Activated CD4-positive, alpha-beta T cell treated with anti-CD3 and anti-CD28 coated beads for 24 hours (primary cell): ENCODE measurements at places on chromosomes 5 and 9.

GRCh38 chr9:98964911-98965336 is 21.2 kb downstream of the COL15A1 start:
- no peak for DNase-seq

- no peak for DNase-seq
Observed at GRCh38 chr5:174751154-174752000, 27.0 kb downstream of the MSX2 start.

- no peak for DNase-seq
Observed at GRCh38 chr5:60806591-60807243, 37.4 kb downstream of the ELOVL7 start.

GRCh38 chr9:72533322-72533721 is 11.9 kb downstream of the TMC1 start:
- no peak for DNase-seq

GRCh38 chr5:170584450-170585058 is 80.7 kb downstream of the KCNIP1 start:
- DNase-seq: no peak

DNA sequence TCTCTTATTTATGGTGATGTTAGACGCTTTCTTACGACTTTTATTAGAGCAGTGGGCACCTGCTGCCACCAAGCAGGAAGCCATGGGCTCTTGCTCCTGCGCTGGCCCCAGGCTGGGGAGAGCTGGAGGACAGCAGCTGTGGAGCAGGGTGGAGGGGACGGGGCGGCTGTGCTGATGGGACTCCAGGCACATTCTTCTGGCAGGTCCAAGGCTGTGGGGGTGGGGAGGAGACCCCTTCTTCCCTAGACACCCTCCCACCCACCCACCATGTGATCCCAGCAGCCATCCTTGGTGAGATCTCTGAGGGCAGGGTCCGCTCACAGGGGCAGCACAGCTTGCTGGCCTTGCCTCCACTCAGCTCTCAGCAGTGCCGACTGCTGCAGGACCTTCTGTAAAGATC is 192.6 kb upstream of the IRX4 start:
- DNase-seq: no peak

DNA sequence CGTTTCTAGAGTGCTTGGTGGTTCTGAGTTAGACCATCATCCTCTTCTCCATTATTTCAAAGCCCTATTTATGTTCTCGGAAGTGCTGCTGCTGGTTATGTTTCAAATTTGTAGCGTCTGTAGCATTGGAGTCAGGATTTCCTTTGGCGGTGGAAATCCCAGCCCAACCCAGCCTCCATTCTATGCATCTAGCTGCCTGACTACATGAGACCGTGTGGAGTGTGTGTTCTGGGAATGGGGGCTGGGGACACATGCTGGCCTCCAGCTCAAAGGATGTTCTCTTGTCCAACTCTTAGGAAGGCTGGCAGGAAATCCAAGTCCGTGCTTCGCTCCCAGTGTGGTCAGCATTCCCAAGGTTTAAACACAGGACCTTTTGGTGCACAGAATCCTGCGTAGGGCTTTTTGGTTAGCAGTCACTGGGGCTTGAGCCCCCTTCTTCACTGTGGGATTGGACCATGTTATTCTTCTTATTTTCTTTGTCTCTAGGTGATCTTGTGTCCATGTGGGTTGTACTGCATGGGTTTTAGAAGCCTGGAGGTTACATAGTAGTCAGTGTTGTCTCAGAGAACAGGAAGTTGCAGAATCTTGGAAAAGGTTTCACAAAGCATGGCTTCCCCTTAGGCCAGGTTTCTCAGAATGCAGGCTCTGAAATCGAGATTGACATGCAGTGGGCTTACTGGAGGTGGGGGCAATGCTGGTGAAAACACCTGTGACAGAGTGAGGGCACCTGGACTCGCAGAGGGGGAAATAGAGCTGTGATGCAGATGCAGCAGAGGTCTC is 132.2 kb downstream of the ARHGAP26 start:
- DNase-seq: no peak

GRCh38 chr9:126471084-126471624 is 142.6 kb upstream of the LMX1B start:
- peak; percentile 65 for DNase-seq

DNA sequence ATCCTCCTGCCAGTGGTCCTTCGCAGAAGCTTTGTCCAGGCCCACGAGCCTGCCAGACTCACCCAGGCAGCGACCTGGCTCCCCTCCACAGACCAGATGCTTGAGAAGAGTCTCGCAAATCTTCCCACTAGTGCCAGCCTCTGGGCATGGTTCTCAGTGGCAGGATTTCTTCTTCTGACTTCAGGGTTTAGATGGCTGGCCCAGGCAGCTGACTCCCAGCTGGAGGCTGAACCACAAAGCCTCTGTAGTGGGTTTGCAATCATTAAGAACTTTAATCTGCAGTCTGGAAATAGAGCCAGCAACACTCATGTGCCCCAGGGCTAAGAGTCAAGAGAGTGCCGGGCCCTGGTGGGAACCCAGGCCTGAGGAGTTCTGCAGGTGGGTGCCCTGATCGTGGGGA is 90.6 kb upstream of the ICE1 start:
- DNase-seq: no peak

DNA sequence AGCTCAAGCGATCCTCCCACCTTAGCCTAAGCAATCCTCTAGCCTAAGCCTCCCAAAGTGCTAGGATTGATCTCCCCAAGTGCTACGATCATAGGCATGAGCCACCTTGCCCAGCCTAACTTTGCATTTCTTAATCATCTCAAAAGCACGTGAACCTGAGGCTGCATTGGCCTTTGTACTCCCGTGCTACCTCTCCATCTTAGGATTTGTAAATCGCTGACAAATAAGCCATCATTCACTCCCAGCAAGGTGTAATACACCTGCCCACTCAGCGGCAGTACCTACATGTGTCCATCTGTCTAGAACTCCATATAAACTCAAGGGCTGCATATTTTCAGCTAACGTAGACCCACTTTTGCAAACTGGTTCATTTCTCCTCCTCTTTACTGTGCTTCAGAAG is 2.8 kb downstream of the ANKH start:
- no peak for DNase-seq

DNA sequence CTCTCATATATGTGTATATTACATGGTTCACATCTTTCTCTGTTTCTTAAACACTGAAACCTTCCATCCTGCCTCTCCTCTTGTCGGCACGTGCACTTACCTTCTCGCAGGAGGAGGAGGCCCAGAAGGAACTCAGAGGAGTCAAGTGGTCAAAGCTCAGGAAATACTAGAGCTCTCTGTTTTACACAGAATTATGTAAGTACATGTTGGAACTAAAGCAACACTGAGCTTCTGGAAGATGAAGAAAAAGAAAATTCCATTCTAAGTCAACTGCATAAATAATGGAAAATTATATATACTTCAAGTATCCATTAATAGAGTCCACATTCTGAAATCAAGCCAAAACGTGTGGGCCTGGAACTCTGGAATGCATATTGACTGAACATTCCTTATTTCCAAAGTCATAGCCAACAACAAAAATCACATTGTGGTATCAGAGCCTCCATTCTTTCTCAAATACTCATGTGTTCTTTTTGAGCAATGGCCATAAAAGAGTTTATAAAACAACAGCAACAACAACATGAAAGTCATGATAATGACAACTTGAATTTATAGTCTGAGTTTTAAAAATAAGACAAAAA is 121.5 kb upstream of the RAI14 start:
- no peak for DNase-seq

- no peak for DNase-seq
Observed at GRCh38 chr9:121225240-121225639, 23.6 kb upstream of the RAB14 start.
